Bronchial epithelial cell (primary cell): ENCODE measurements at places on chromosomes 5 and 9.

DNA sequence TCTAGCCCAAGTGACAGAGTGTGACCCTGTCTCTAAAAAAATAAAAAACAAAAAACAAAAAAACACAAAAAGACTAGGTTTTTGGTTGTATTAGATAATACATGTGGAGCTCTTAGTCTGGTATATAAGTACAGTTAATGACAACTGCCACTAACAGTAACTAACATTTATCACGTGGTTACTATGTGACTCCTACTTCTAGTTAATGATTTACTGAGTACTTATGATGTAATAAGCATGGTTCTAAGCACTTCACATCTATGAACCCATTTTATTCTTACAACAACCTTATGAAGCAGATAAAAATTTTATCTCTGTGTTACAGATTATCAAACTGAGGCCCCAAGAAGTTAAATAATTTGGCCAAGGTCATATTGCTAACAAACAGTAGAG, 6.1 kb upstream of the TMEFF1 start:
- no peak for DNase-seq

GRCh38 chr9:82117026-82117811, 128.6 kb downstream of the SPATA31D1 start:
- no peak for DNase-seq

DNA sequence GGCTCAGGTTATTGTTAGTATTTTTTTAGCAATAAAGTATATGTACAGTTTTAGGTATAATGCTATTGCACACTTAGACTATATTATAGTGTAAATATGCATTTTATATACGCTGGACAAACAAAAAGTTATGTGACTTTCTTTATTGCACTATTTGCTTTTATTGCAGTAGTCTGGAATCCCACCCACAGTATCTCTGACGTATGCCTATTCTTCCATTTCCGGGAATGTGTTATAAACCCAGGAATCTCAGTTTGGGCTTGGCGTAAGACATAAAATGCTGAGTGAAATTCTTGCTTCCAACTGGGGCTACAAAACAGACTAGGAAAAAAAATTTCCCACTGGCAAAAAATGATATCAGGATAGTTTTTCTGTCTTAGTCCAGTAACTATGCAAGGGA, 119.1 kb downstream of the HTR1A start:
- no peak for DNase-seq

GRCh38 chr9:37660691-37661090, 9.9 kb downstream of the FRMPD1 start:
- no peak for DNase-seq

- DNase-seq, result peak; percentile 49
These were observed 66.5 kb downstream of the SEMA5A start for GRCh38 chr5:9479361-9479760.

DNA sequence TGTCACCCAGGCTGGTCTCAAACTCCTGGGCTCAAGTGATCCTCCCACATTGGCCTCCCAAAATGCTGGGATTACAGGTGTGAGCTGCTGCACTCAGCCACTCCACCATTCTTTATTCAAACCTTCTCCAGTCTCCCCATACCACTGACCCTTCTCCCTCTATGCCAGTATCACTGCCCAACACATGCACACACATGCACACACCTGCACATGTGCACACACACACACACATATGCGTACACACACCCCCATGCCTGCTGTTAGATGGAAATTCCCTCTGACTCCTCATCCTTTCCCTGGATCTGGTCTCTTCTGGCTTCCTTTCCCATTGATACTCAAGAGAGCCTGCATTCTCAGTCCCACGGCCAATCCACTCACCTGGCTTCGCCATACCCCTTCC, 170.0 kb downstream of the CRB2 start:
- no peak for DNase-seq

DNA sequence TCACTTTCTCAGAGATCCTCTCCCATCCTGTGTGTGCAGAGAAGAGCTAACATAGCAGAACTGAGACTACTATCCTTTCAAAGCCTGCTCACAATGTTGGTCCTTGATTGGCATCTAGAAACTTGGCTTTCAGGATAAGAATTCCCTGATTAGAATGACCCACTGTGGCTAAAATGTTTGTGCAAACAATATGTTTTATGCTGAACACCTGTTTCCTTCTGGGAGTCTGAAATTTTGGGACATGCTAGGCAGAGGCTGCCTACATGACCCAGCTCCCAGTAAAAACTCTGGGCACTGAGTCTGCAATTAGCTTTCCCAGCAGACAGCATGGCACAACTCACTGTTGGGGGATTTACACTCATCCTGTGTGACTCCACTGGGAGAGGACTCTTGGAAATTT, 78.9 kb downstream of the CFAP95 start:
- DNase-seq, result no peak

GRCh38 chr9:105062222-105062855, 134.4 kb upstream of the ABCA1 start:
- DNase-seq, result peak; percentile 63

GRCh38 chr5:177023303-177023664, 788 bp downstream of the ZNF346 start:
- no peak for DNase-seq

DNA sequence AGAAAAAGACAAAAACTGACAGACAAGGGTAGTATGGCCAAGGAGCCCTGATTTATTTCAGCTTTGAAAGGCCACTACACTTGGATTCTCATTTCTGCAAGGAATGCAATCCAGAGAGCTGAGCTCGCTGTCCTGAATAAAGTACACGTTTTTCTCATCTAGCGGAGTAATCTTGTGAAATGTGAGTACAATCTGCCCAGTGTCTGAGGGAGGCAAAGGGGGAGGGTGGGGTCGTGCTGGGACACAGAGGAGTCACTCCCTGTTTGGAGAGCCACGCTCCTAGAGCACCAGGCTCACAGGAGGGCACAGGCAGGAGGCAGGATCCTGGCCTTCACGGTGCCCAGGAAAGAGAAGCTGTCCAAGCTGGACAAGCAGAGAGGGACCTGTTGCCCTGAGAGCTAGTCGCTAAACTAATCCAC, 51.0 kb upstream of the IFNK start:
- no peak for DNase-seq

- no peak for DNase-seq
These were observed 813.8 kb upstream of the DMAC1 start for GRCh38 chr9:8613346-8613825.

DNA sequence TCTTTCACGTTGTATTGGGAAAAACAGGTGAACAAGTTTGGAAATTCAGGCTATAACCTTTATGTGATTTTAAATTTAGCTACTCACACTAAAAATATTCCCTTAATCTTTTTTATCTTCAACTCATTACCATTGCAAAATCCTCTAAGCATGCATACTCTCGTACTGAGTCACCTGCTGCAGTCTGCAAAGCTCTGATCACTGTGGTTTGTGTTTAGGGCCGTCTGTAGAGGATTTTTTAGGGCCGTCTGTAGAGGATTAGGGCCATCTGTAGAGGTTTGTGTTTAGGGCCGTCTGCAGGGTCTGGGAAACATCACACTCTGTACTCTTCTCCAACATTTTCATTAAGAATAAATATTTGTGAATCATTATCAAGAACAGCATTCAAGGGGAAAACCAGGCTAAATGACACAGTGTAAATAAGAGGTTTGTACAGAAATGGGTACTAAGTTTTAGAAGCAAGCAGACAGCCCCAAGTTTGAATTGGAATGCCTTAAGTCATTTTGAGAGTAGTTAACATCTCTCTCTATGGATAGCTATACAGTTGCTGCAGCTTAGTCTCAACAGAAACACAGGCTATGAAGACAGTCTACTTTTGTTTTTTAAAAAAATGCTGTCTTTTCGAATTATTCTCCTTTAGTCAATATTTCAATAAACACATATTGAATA, 155.0 kb upstream of the TSLP start:
- DNase-seq, result peak; percentile 86

DNA sequence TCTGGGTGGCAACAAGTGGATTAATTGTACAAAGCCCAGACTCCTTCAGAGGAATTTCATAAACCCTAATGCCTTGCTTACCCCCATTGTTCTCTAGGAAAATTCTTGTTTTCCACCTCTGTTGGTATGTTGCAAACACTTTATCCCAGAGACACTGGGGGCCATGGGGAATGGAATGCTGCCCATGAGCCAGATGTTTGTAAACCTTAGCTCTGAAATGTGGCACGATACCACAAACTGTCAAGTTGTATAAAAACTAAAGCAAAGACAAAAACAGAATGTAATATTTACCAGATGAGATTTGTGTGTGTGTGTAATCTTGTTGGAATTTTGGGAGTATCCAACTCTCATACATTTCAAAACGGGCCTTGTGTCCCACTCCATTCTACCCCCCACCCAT, 465.0 kb downstream of the EBF1 start:
- no peak for DNase-seq

DNA sequence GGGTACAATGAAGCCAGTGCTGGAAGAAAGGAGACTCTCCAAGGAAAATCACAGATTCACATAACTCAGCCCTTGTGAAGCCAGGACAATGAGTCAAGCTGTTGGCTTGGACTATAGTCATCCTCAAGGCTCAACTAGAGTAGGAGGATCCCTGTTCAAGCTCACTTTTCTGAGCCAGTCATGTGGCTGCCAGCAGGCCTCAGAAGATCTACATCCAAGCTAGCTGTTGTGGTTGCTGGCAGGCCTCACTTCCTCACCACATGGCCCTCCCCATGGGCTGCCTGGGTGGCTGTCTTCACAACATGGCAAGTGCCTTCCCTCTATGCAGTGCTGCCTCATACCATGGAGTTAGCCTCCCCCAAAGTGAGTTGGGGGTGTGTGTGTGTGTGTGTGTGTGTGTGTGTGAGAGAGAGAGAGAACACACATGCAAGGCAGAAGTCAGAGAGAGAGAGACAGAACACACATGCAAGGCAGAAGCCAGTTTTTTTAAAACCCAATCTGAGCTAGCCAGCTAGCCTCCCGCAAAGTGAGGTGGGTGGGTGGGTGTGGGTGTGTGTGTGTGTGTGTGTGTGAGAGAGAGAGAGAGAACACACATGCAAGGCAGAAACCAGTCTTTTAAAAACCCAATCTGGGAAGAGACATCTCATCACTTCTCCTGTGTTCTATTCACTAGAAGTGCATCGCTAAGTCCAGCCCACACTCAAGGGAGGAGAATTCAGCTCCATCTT, 17.1 kb downstream of the SCAI start:
- peak; percentile 86 for DNase-seq

DNA sequence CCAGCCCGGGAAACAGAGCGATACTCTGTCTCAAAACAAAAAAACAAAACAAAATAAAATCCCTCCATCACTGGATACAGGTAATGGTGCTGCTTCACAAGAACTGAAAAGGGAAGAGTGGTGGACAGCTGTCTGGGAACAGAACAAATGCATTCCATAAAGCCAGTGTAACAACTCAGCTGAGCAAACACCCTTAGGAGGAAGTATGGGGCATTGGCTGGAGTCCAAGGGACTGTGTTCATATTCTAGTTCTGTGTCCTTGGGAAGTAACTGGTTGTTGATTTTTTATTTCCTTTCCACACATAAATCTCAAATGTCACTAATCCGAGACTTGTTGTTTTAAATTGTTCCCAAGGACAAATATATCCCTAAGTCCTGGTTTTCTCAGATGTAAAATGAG, 38.3 kb downstream of the HTR1A start:
- peak; percentile 67 for DNase-seq

GRCh38 chr5:102554082-102554481, 55.3 kb upstream of the SLCO6A1 start:
- no peak for DNase-seq

DNA sequence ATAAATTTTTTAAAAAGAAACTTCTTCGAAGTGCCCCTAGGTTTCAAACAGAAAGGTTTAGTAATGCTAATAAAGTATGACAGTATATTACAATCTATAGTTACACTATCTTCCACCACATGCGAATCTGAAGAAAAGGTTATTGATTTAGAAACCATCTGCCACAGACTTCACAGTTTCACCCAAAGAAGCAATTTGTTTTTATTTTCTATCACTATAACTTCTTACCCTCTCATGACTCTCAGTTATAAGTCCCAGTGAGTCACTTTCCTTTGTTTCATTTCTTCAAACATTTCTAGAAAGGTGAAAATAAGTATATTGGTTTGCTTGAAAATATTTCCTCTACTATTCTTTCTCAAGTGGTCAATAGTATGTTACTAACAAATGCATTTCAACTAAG, 93.6 kb downstream of the MCTP1 start:
- DNase-seq, result no peak

DNA sequence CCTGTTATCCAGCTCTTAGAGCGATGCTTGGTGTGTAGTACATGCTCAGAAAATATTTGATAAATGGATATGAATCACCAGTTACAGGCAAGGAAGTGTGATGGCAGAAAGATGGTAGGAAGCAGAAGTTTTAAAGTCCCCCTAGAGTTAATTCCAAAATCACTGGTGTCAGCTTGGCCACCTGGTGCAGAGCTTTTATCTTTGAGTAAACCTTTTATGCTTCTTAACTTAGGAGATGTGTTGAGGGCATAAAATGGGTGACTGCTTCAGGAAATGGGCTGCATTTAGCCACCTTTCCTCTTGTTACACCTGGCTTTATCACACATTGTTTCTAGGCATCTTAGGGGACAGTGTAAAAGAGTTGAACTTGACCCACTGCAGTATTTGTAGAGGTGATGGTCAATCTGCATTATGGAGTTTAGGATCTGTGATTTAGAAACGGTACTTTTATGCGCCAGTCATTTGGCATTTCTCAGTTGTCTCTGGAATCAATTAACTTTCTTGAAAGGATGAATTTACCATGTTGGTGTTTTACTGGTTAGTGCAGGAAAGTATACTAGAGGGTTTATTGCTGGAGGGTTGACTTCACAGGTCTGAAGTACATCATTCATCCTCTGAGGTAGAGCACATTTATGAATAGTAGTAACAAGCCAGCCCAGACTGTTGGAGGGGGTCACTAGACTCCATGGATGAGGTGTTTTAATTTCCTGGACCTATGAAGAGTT, 7.5 kb upstream of the FAM120AOS start:
- DNase-seq, result no peak

DNA sequence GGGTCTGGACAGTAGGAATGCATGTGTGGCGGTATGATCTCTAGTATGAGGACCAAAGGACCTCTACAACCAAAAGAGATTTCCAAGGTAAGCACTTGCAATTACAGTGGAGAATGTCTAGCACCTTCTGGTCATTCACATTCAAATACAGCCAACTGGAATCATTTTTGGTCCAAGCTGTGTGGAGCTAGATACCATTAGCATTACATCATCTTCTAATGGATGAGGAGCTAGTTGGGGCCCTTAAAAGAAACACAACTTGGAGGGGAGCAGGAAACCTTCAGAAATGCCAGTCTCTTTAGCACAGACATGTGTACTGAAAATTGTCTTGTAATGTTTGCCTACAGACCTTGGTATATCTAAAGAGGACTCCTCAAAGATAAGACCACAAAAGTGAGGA, 244.7 kb downstream of the BNC2 start:
- DNase-seq, result no peak

- DNase-seq, result no peak
These were observed 2.9 kb upstream of the LCP2 start for GRCh38 chr5:170300361-170301013.

GRCh38 chr5:179769271-179769670, 24.5 kb upstream of the LTC4S start:
- DNase-seq, result no peak

GRCh38 chr5:89934069-89934468, 475.5 kb downstream of the CETN3 start:
- DNase-seq, result no peak

GRCh38 chr5:68374796-68375518, 159.4 kb downstream of the PIK3R1 start:
- peak; percentile 11 for DNase-seq

- DNase-seq, result no peak
These were observed at the start of gene CTNND2 for GRCh38 chr5:11904265-11904906. CTNND2 (minus strand) TSS chr5:11904446; CDS start chr5:11903853, 593 bp downstream.
